ENCODE measurements at places on chromosomes 12 and 14.
A peak's percentile ranks its signal among the peaks of the same experiment; 100 is the strongest.

DNA sequence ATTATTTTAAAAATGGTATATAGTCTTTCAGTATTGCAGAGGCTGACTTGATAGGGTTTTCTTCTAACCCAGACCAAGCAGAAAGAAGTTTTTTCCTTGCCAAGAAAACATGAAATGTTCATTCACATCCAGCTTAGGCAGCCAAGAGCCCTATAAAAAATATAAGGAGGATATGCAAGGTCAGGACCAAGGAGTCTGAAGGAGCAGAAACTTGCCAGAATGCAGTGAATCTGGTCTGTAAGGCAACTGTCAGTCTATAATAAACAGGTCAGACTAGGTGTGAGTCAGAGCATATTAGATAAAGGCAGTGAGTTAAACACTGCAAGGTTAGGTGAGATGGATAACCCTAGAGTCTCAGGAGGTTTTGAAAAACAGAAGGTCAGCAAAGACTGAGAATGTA is 645.5 kb downstream of the C12orf50 start:
- DNase-seq, result no peak

DNA sequence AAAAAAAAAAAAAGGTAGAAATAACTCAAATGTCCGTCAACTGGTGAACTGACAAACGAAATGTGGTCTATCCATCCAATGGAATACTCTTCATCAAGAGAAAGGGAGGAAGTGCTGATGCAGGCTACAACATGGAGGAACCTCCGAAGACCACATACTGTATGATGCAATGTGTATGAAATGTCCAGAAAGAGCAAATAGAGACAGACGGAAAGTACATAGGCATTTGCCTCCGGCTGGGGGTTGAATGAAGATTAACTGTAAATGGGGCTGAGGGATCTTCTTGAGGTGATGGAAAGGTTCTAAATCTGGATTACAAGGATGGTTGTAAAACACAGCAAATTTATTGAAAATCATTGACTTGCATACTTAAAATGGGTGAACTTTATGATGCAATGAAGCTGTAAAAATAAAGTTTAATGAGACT is 35.4 kb downstream of the DLK1 start:
- no peak for DNase-seq

- DNase-seq, result no peak
These were observed 5.3 kb downstream of the DYRK4 start for GRCh38 chr12:4567073-4567881.

GRCh38 chr12:81297601-81298000 is 219.7 kb downstream of the ACSS3 start:
- no peak for DNase-seq

GRCh38 chr12:94795520-94795919 is 145.2 kb upstream of the TMCC3 start:
- DNase-seq, result no peak

DNA sequence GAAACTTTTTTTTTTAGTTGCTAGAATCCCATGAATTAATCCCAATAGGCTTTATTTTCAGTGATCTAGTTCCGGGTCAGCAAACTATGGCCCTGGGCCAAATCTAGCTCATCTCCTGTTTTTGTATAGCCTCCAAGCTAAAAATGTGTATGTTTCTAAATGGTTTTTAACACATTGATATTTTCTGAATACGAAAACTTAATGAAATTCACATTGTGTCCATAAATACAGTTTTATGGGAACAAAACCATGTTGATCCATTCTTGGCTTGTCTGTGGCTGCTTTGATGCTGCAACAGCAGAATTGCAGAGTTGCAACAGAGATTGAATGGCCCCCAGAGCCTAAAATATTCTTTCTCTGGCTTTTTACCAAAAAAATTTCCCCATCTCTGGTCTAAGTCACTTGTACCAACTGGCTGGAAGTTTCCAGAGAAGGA is 47.5 kb downstream of the ZNF664 start:
- DNase-seq, result no peak

- no peak for DNase-seq
These were observed 410.7 kb downstream of the TMEM117 start for GRCh38 chr12:44246482-44247105.

- no peak for DNase-seq
These were observed 336.1 kb downstream of the MED13L start for GRCh38 chr12:115941362-115941761.

- peak; percentile 42 for DNase-seq
These were observed 499 bp downstream of the RNASE4 start for GRCh38 chr14:20684662-20685456.

GRCh38 chr12:119294211-119294610 is 40.3 kb upstream of the CCDC60 start:
- DNase-seq, result no peak

DNA sequence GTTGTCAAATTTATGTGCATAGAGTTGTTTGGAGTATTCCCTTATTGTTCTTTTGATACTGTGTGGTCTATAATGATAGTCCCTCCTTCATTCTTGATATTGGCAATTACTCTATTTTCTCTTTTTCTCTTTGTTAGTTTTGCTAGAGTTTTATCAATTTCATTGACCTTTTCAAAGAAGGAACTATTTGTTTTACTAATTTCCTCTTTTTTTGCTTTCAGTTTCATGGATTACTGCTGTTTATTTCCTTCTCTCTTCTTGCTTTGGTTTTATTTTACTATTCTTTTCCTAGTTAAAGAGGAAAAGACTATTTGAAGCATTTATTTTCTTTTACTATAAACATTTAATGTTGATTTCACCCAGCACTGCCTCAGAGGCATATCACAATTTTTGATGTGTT is 250.9 kb upstream of the PELI2 start:
- DNase-seq, result no peak

- no peak for DNase-seq
These were observed 9.1 kb downstream of the GNG2 start for GRCh38 chr14:51869411-51870100.

DNA sequence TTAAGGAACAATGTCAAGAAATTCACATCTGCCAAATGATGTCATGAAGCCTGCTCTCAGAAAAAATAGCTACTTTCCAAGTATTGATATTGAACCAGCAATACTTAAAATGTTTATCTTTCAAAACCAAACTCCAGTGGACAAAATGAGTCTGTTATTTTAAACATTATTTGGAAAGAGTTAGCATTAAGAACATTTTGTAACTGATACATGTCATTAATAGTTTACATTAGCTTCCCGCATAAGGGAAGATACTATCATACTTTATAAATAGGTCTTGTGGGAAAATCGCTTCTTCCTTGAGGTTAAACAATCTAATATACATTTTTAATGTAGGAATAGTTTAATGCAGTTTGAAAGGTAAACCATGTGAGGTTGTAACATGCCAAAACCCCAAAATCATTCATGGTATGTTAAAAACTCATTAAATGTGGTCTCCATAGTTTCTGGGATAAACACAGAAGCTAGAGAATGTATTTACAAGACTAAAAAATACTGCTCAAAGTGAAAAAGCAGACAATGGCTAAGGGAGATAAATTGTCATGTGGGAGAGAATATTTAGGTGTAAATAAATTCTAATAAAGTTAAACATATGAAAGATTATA is 73.4 kb upstream of the ATP2B1 start:
- no peak for DNase-seq

GRCh38 chr12:52215587-52216031 is 17.4 kb upstream of the KRT7 start:
- DNase-seq, result no peak

- DNase-seq, result peak; percentile 5
These were observed 905 bp downstream of the CISTR start for GRCh38 chr12:53750812-53751335.

DNA sequence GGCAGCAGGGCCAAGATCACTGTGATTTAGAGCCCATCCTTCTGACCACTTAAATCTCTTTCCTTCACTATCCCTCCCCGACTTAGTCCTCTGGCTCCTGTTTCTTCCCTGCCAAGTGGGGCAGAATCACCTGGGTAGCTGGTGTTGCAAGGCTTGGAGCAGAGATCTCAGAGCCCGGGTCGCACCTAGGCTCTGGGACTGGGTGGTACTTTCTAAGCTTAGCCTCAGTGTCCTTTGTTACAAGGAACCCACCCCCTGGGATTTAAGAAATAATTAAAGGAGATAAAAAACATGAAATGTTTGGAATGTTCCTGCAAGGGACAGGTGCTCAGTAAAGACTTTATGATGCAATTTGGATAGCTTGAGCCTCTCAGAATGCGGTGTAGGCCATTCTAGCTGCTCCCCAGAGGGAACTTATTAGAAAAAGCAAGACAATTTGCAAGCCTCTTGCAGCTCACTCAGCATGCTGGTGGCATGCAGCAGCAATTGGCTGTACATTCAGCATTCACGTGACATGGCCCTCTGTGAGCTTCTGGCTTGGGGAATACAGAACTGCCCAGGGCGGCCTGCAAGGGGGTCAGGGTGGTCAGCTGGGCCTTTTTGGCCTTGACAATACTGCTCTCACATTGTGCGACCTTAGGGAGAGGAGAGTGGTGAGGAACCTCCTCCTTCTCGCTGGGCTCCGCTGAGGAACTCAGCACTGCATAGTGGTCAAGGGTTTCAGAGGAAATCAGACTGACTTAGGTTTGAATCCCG is 16.8 kb downstream of the C14orf132 start:
- no peak for DNase-seq

GRCh38 chr12:107586256-107586970 is 99.2 kb upstream of the PWP1 start:
- DNase-seq, result no peak

DNA sequence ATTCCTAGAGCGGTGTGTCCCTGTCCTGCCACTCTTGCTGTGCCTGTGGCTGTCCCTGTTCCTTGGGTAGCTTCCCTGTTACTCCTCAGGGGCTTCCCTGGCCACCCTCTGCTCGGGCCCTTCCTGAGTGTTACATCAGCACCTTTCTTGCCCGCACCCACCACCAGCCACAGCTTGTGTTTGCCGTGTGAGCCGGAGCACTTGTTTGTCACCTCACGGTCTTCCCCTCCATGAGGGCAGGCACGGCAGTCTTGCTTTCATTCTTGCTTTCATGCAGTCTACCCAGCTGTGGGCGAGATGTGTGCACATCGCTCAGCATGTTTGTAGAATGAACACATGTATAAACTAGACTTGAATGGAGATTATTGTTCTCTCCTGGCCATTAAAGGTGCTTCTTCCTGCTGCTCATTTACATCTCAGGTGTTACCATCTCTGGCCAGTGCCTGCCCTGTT is 42.0 kb downstream of the TRAF3 start:
- no peak for DNase-seq

- no peak for DNase-seq
These were observed 106.3 kb downstream of the SPTSSA start for GRCh38 chr14:34355584-34356263.

- no peak for DNase-seq
These were observed 53.5 kb upstream of the BEGAIN start for GRCh38 chr14:100640471-100641273.

- no peak for DNase-seq
These were observed 37.2 kb downstream of the APOBEC1 start for GRCh38 chr12:7628381-7628961.

DNA sequence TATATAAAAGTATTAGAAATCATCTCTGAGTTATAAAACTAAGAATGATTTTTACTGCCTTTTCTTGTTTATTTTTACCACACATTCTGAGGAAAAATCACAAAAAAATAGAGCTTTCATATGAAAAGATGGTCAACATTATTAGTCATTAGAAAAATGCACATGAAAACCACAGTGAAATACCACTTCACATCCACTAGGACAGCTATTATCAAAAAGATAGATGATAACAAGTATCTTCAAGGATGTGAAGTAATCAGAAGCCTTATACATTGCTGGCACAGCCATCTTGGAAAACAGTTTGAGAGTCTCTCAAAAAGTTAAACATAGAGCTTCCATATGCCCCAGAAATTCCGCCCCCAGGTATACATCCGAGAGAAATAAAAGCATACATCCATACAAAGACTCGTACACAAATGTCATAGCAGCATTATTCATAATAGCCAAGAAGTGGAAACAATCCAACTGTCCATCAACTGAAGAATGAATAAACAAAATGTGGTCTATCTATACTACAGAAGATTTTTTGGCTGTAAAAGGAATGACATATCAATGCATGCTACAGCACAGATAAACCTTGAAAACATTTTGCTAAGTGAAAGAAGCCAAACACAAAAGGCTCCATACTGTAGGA is 523.9 kb downstream of the FUT8 start:
- DNase-seq, result no peak

- no peak for DNase-seq
These were observed 196.6 kb upstream of the DCN start for GRCh38 chr12:91379051-91379775.

- DNase-seq, result no peak
These were observed 106.0 kb downstream of the RMST start for GRCh38 chr12:97568336-97569180.

DNA sequence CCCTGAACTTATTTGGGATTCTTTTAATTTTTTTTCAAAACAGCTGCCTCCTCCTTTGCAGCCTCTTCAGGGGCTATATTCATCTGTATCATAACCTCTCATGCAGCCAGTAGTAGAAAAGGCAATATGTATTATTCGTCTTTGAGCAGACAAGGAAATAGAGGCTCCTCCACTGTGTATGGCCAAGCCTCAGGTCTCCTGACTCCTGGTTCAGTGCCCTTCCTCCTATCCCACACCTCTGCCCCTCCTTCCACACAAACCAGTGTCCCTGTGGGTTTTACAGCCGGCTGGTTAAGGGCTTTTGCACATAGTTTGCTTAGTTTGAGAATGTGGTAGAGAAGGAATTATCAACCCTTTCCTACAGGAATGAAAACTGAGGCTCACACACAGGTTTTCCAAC is 8.8 kb upstream of the ACVRL1 start:
- DNase-seq, result no peak

DNA sequence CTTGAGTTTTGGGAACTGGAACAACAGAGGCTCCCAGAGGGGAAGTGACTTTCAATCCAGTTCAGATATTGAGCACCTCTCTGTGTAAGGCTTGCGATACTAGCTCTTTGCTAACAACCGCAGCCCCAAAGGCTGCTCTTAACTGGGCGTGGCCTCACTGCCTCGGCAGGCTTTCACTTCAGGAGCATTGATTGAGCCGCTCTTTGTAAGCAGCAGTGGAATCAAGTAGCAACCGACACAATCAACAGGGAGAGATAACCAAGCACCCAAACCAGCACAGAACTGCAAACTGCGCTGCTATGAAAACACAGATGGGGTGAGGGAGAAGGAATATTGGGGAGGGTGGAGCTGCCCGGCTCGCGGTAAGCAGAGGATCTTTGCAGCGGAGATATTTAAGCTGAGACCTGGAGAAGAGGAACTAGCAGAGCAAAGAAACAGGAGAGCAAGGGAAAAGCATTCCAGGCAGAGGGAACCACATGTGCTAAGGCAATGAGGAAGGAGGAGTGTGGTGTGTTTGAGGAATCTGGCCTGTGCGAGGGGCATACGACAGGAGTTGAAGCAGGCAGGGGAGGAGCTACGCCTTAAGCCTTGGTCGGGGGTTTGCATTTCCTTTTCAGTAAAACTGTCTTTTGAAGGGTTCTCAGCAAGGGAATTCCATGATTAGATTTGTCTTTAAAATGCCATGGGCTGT is 17.3 kb upstream of the YY1 start:
- DNase-seq, result no peak
